ENCODE measurements at places on chromosomes 1 and 21.

DNA sequence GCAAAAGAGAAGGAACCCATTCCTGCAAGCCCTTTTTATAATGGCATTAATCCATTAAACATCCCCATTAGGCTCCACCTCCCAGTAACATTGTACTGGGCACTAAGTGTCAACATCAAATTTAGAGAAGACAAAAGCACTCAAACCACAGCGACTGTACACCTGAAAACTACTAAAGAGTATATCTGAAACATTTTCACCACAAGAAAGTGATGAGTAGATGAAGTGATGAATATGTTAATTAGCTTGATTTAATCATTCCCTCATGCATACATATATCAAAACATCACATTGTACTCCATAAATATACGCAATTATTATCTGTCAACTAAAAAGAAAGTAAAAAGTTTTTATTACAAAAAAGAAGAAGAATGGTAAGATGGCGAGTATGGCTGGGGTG, 26.4 kb downstream of the ACP6 start:
- DNase-seq, result no peak

- DNase-seq, result no peak
Measured at GRCh38 chr21:36070999-36071398, 1.2 kb downstream of the CBR1 start.

- DNase-seq, result no peak
Measured at GRCh38 chr1:60255565-60255964, 182.0 kb upstream of the C1orf87 start.

GRCh38 chr1:42815941-42816584, 859 bp upstream of the ERMAP start:
- DNase-seq, result no peak

DNA sequence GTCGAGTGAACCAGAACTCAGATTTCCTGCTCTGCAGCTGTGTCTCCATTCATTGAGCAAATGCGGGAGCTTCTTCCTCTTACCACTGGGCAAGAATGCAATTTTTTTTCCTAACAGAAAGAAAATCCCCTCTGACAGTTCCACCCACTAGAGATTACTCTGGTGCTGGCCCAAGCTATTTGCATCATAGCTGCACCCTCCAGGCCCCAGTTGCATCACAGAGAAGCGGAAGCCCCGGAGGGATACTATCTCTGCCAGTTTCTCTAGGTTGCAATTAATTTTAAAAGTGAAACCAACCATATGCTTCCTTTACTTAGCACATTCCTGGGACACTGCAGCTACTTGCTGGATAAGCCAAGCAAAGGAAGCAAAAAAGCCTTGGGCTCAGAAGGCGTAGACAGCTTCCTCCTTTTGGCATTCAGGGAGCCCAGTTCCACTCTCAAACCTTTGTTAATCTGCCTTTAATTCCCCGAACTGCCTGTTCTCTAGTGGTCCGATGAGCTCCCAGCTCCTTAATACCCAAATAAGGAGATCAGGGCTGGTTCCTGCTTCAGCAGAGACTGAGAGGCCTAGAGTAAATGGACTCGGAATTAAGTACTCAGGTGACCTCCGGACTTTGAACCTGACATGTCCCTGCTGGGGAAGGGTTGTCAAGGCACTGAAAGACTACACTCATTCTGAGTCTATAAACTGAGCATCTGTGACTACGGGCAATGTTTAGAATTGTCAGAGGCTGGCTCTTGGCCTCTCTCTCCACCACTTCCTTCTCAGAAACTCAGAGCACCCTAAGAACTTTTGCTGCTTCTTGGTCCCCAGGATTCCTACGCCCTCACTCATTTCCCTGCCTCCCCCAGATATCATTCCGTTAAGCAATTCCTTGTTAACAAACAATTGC, 72.5 kb upstream of the TNFSF18 start:
- DNase-seq, result no peak

DNA sequence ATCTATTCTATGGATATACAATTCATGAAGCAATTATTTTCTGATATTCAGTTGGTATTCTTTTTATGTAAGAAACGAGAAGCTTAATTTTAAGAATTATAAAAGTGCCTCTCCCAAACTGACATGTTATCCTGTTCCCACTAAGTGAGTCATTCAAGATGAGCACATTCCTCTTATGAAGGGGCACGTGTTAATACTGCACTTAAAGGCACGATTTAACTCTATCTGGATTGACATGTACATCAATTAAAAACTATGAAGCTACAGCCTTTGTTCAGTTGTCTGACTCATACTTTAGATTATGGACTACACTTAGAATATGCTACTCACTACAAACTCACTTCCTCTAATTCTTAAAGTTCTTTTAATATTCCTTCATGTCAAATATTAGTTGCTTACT, 111.6 kb downstream of the CYYR1 start:
- DNase-seq, result no peak

DNA sequence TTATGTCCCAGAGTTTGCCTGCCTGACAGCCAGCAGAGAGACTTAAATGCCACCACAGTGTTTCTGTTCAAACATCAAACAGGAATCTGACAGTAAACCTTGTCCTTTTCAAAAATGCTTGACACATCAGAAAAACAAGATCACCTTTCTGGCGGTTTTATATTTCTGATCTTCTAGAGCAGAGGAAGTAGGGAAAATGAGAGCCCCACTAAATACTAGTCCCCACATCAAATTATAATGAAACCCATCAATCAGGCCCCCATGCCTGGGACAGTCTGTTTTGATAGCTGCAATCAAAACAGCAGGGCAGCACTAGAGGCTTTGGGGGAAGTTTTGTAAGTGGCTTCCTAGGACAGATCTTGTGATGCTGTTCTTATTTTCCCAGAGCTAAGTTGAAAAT, 129.3 kb downstream of the CNIH3 start:
- DNase-seq, result no peak

- DNase-seq, result no peak
Measured at GRCh38 chr1:207312604-207312920, 8.9 kb upstream of the CD55 start.

- DNase-seq, result no peak
Measured at GRCh38 chr1:74549932-74550331, 37.5 kb upstream of the LRRC53 start.

DNA sequence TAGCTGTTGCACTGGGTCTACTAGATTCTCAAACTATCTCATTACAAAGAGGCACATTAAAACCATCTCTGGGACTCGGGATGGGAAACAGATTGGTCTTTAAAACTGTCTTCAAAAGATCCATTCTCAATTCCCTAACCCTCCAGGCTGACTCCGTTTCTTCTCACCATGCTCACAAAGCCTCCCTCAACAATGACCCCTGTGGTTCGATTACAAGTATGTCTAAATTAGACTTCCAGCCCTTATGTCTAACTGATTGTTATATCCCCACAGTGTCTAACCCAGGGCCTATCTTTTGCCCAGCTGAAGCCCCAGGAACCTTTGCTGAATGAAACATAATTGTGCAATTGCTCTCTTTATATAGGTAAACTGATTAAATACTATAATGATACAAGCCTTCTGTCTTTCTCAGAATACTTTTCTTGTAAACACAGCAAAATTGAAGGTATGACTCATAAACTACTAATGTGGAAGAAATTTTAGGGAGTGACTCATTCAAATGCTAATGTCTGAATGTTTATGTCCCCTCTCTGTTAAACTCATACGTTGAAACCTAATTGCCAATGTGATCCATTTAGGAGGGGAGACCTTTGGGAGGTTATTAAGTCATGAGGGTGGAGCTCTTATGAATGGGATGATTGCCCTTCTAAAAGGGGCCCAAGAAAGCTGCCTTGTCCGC, 65.6 kb upstream of the DAB1 start:
- no peak for DNase-seq
